ENCODE measurements at places on chromosomes 2 and 18.

GRCh38 chr2:20687260-20687832, 20.4 kb downstream of the GDF7 start:
- DNase-seq, result no peak

DNA sequence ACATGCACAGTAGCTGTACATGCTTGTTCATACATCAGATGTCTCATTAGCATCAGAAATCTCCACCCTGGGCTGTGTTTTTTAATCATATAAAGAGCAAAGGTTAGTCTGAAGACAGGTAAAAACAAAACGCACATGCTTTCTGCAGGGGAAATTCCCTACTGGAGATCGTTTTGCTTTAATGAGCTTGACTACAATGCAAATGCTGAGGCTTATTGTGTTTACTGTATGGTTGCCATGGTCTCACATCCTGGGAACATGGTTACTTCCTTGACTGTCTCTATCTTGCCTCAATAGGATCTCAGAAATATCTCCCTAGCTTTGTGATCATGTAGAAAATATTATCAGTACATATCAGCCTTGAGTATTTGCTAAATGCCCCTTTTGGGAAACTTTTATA, 336.5 kb upstream of the TFPI start:
- no peak for DNase-seq

DNA sequence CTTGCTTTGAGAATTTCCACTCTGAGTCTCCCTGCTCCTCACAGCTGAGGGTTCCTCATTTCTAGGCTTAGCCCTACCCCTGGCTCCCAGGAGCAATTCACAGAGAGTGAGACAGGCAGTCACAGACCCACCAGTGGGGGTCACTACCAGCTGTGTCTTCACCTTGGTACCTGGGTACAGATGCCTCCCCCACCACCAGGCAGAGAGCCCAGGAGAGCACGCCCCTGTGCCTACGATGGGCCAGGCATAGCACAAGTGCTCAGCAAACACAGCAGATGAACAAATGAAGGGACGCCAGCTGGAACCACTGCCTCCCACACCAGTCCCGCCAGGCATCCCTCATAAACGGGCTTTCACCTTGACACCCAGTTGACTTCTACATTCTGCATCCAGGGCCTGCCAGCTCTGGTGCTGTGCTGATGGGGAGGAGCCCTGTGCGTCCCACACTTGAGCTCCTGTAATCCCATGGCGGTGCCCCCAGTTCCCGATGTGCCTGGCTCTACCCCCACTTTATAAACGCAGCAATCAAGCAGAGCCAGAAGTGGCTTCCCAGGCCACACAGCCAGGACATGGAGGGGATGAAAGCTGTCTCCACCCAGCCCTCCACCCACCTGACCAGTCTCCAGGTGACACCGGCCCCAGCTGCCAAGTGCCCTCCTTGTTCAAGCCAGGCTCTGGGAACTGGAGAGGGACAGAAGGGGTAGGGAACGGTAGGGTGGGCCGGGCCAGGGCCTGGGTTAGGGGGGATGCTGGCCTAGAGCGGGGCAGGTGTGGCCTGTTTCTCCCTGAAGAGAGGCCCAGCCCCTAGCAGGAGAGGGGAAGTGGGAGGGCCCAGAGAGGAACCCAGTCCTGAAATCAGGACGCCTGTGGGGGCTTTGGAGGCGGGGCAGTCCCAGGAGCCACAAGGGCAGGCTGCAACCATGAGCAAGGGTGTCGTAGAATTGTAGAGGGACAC, 42.5 kb downstream of the SCTR start:
- no peak for DNase-seq

DNA sequence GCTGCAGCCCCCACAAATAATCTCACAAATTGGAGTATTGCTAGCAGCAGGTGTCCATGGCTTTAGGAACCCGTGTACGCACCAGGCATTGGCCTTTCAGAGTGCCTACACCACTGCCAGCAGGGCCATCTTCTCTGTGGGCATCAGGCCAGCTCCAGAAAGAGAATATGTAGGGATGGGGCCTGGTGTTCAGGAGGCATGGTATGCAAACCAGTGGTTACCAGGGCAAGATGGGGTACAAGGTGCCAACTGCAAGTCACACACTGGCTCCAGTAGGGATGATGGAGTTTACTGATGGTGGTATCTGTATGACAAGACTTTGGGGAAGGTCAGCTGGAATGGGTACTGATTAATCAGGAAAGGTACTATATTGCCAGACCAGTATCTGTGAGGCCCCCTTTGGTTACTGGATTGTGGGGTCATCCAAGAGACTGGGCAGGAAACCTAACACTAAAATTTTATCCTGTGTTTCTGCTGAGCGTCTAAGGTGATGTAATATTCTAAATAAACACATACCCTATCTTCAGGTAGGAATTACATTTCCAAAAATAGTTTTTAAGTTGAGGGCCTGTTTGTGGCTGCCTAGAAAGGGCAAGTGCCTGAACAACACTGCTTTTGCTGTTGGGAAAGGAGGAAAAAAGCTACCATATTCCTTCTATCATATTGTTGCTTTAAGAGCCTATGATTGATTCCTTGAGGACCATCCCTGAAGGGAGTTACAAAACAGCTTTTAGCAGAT, 9.0 kb downstream of the CNOT9 start:
- DNase-seq, result no peak

- DNase-seq, result no peak
Observed at GRCh38 chr2:9761577-9761976, 81.7 kb upstream of the TAF1B start.

DNA sequence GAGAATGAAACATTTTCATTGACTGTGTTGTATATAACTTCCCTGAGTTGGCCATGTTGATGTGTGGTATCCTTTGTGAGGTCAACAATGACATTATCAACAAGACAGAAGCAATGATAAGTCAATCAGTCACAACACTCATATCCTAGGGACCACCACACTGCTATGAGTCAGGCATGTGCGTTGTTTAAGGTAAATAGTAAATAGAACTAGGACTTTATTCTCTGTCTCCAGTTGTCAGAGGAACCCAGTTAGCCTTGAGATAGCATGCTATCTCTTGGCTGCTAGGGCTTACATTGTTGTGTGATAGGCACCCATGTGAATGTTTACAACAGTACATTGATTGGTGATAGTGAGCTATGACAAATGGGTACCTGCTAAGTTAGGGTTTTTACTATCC, 37.3 kb downstream of the GPD2 start:
- DNase-seq, result peak; percentile 51

DNA sequence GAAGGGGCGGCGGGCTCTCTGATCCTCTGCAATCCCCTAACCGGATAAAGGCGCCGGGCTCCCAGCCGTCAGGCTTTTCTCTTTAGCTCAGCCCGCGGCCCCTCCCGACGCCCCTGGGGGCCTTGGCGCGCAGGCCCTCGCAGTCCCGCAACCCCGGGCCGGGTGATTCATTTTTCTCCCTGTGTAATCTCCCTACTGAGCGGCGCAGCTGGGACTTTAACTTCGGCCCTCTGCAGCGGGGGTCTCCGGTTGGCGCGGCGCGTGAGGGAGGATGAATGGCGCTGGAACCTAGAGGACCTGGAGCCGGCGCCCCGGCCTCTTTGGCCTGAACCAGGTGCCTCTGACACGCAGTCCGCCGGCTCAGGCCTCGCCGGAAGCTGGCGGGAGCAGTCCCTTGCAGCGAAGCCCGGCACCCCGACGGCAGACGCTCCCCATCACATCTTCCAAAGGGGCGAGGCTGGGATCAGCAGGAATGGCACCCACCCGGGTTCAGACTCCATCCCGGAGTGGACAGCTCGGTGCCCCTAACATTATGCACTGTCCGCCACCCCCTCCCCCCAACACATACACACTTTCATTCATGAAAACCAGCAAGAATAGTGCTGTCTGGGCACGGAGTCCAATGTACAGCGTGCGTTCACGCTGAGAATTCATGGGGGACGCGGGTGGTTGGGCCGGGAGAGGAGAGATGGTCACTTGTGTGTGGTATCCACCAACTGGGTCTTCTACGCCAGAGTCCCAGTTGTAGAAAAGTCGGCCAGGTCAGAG, 1.2 kb downstream of the CNGA3 start:
- DNase-seq, result no peak

GRCh38 chr2:135709992-135710391, 31.7 kb upstream of the UBXN4 start:
- DNase-seq, result peak; percentile 77

DNA sequence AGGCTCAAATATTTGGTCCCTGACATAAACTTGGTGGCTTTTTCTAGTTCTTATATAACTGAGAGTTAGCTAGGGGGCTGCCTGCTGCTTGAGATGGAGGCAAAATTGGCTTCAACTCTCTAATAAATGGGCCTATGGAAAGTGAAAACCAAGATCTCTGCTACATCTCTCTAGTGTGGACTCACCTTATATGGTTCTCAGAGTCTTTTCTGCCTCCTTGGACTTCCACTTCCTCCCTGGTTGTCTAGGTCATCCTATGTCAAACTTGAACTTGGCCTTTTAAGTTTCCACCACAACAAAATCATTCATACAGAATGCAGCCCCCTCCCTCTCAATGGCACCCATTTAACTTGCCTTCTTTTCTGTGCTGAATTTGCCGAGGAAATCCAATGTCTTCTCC, 23.9 kb upstream of the ARHGAP25 start:
- DNase-seq, result no peak

GRCh38 chr2:207746131-207746530, 23.6 kb downstream of the FZD5 start:
- peak; percentile 88 for DNase-seq

GRCh38 chr18:75221897-75222296, 11.3 kb downstream of the TSHZ1 start:
- peak; percentile 37 for DNase-seq

GRCh38 chr2:8575038-8575833, 106.6 kb upstream of the ID2 start:
- peak; percentile 73 for DNase-seq

All from hematopoietic multipotent progenitor cell treated with erythropoietin and hydrocortisone succinate and interleukin-3 and kit ligand, for 4 days (in vitro differentiated cells).